ENCODE measurements at places on chromosomes 7 and 10.

GRCh38 chr10:311901-312665, 176.8 kb downstream of the ZMYND11 start:
- no peak for DNase-seq

DNA sequence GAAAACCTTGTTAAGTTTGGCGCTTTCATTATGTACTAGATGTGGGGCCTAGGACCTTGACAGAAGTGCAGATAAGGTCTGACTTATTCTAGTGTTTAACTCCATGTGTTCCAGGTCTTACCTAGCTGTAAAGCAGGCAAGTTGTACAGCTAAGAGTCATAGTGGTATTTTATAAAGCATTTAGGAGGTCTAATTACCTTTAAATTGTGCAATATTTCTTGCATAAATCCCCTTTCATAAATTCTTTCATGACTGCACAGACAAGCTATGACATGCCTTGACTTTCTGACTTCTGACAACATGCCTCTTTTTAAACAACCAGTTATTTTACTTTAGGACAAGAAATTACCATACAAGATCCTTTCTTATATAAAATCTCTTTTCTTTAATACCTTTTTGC, 151.6 kb upstream of the VSTM2A start:
- DNase-seq: no peak

GRCh38 chr10:124626759-124627380, 117.3 kb downstream of the FAM53B start:
- DNase-seq: no peak

DNA sequence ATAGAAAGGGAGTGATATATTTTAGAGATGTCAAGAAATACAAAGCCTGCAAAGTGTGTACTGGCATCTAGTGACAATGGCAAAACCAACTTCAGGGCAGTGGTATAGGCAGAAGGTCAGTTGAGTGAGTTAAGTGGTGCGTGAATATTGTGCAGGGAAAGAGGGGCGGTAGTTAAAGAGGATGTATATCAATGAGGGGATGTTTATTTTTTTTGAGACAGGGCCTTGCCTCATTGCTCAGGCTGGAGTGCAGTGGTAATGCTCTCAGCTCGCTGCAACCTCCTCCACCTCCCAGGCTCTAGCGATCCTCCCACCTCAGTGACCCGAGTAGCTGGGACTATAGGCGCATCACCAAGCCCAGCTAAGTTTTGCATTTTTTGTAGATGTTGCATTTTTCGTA, 13.8 kb downstream of the ANLN start:
- no peak for DNase-seq

- DNase-seq: no peak
These were observed 90.8 kb downstream of the JMJD1C start for GRCh38 chr10:63374991-63375390.

- no peak for DNase-seq
These were observed 227.1 kb downstream of the ADRA2A start for GRCh38 chr10:111303887-111304286.

DNA sequence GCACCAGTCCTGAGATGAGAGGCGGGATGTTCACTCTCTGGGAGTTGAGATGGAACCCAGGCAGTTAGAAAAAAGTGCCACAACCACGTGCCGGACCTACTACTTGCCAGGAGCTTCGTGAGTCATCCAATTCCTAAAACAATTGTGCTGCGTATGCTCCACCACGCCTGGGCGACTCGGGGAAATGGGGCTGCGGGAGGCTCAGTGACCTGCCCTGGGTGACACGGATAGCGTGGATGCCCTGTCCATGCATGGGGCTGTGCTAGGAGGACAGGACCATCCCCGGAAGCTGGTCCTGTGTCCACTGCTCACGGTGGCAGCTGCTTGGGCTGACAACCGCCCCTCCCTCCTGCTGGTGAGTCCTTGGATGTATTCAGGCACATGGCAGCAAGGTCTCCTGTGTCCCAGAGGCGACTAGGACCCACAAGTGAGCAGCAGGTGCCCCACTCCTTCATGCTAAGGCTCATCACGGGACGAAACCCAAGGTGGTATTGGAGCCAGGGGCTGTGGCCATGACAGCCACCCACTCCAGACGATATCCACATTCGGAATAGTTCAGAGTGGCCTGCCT, 90.4 kb downstream of the BMS1 start:
- DNase-seq: no peak

- DNase-seq: no peak
These were observed 44.4 kb downstream of the ALOX5 start for GRCh38 chr10:45418417-45418848.

GRCh38 chr10:70343712-70344111, 38.7 kb downstream of the LRRC20 start:
- no peak for DNase-seq

- peak; percentile 11 for DNase-seq
These were observed 37.8 kb upstream of the PSAP start for GRCh38 chr10:71888623-71889387.

DNA sequence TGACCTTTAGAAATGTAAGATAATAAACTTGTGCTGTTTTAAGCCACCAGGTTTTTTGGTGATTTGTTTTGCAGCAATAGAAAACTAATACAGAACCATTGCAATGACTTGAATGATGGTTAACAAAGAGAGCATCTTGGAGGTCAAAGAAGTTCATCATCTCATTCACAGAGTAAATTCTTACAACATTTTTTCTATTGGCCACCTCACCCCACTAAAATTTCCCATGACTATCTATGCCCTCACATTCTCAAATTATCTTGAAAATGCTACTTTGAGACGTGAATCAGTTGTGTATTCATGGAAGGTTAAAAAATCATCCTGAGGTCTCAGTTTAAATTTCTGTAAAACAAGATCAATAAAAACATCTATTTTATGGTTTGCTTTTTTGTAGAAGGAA, 754.2 kb downstream of the SORCS1 start:
- DNase-seq: no peak

DNA sequence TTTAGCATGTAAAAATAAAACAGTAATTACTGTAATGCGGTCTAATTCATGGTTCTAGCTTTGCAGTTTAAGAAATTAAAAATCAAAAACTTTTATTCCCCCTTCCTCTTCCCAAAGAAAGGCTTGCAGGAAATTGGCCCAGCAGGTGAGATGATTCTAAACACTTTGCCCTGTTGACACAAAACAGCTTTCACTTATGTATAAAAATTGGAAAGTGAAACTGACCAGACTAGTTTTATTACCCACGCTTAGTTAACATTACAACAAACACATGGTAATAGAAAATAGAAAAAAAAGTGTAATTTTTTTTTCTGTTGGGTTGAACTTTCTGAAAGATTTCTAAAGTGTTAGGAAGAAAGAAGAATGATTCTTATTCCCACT, 1.2 kb upstream of the CCDC6 start:
- DNase-seq: no peak

DNA sequence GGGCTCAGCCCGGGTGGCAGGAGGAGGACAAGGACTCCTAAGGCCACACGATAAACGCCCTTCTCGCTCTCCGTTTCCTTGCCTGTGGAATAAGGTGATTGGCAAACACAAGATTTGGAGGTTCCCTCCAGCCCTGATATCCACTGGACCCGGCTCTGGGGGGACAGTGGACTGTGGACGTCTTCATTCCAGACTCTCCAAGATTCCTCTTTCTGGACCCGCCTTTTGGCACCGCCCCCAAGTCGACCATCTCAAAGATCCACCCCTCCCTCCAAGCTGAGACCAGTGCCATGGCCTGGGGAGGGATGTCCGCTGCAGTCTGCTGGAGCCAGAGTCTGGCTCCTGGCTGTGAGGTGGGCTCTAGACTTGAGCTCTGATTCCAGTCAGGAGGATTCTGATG, 23.6 kb downstream of the ZNF783 start:
- DNase-seq: no peak

DNA sequence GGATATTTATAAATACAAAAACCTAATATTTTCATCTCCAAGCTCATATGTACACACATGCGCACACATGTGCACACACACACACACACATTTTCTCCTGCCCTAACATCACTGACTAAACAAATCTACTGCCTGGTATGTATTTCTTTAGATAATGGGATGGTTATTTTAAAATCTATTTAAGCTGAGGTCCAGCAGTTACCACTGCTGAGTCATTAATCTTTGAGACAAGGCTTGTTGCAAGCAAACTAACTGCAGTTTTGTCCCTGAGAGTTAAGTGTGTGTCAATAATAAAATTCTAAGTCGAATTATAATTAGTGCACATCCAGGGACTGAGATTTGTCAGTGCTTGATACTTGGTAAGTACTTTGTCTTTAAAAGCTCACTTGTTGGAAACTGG, 135.1 kb downstream of the VPS50 start:
- DNase-seq: no peak

DNA sequence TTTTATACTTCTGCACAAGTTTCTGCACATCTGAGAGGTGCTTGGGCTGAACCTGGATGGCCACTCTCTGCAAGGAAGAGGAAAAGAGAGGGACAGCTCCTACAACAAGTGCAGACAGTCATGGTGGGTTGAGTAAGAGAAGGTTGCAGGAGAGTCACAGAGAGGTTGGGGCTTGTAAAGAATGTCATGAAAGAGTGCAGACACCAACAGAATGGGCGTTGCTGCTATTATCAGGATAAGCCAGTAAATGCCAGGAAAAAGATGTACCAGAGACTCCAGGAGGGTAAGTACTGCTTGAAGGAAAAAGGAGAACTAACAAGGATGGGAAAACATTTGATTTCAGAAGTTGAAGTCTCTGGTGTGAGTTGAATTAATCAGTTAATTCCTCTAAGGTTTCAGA, 77.8 kb upstream of the NRP1 start:
- DNase-seq: no peak

DNA sequence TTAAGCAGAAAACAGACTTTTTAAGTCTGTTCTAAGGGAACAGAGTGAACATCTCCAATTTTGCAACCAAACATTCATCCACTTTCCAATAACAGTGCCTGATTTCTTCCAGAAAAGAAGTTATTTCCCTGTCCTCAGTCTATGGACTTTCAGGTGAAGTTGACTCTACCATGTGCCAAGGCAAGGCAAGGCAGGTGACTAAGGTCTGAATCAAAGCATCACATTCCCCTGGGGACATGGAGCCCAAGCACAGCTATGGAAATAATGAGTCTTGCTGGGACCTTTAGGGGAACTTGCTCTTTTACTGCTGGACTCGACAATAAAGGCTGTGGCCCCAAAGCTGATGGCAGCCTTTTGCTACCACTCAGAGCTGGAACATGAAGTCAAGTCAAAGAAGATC, 182.2 kb downstream of the FGFR2 start:
- DNase-seq: no peak

DNA sequence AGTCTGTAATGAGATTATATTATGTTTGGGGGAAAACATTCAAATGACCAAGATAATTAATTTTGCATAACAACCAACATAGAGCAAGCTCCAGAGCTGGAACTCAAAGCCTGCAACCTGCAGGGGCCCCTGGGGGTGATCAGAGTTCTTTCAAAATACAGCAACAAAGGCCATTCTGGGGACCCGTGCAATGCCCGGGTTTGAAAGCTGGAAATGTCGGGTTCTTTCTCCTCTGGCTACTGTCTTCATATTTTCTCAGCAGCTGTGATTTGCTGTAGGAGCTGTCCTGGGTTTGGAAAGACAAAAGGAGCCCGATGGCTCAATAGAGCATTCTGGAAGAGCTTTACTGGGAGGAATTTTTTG, 30.8 kb upstream of the CARD11 start:
- DNase-seq: no peak

- peak; percentile 57 for DNase-seq
These were observed 6.5 kb upstream of the RBM20 start for GRCh38 chr10:110637558-110638053.
